ENCODE measurements at places on chromosomes 12 and 14.

GRCh38 chr12:32435921-32436705, 36.8 kb downstream of the FGD4 start:
- no peak for DNase-seq

- no peak for DNase-seq
These were observed 89.4 kb downstream of the SLC15A4 start for GRCh38 chr12:128734371-128734770.

DNA sequence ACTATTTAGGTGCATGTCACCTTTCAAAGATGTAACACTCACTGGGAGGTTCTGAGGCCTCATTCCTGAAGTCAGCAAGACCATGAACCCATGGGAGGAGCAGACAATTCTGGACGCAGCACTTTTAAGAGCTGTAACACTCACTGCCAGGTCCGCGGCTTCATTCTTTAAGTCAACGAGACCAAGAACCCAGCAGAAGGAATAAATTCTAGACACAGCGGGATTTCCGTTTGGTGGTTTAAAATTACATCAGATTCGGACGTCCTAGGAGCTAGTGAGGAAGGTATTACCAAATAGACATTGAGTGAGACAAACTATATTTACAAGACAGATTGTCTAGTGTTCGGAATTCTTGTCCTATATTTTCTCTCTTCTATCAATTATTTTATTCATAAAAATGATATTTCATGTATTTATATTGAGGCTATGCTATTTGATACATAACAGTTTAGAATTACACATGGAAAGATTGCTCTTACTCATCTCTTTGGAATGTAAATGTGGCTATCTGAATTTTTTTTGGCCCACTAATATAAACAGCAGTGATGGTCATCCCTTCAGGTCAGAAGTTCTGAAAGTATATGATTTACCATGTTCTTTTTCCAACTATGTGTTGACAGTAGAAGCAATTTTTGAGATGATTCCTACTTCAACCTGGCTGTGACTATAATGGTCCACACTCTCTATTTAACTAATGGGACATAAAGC, 1973.0 kb upstream of the FLRT2 start:
- DNase-seq, result no peak

DNA sequence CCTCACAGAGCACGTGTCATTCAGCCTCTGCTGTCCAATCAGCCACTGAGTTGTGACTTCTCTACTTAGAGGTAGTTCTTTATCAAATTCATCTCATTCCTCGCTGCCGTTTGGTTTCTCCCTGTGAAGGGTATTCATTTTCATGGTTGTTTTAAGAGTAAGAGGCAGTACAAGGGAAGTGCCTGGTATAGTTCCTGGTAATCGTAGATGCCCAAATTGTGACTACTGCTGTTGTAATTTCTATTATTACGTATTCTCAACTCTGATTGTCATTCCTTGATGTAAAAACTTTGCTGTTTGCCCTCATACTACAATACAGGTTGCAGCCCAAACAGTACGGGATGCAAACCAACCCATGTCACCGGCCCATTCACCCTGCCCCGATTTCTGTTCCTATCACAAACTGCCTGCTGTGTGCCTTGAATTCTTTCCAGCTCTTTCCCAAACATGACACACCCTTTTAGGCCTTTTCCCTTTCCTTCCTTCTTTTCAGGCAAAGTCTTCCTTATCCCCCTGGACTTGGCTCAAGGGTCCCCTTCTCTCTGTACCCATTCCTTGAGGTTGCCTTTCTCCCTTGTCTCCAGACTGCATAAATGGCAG, 93.0 kb downstream of the SLC25A47 start:
- DNase-seq, result no peak
